T-helper 17 cell (primary cell): ENCODE measurements at places on chromosomes 12 and 14.

GRCh38 chr12:103524238-103524875, 28.6 kb upstream of the C12orf42 start:
- DNase-seq: no peak
- peaks cover 2% of the 10 kb centered on the region for H3K27me3 ChIP-seq
- H3K36me3 ChIP-seq: no peaks in the 10 kb centered on the region
- H3K4me3 ChIP-seq: no peak overlapping the region
- H3K27ac ChIP-seq: no peak overlapping the region

GRCh38 chr14:104304451-104305351, 166.3 kb downstream of the KIF26A start:
- DNase-seq: no peak
- H3K4me3 ChIP-seq: no peak overlapping the region
- no peaks in the 10 kb centered on the region for H3K4me1 ChIP-seq
- H3K27ac ChIP-seq: no peak overlapping the region
- H3K36me3 ChIP-seq: peaks cover 5% of the 10 kb centered on the region

DNA sequence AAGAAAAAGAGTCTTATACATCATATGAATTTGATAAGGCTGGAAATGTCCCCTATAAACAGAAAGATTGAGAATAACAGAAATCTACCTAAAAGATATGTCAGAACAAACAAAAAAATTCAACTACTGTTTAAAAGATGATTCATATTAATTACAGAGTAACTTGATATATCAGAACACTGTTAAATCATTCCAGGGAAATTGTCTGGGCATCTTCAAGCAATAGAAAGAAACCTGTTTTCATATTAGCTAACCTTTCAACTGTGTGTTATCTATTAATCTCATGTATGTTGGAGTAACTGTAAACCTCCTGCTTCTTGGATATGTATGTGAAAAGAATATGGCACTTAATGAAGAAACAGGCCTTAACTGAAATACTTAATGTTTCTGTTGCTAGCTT, 96.7 kb downstream of the NUBPL start:
- no peaks in the 10 kb centered on the region for H3K4me1 ChIP-seq
- H3K36me3 ChIP-seq: no peaks in the 10 kb centered on the region
- no peaks in the 10 kb centered on the region for H3K27me3 ChIP-seq

DNA sequence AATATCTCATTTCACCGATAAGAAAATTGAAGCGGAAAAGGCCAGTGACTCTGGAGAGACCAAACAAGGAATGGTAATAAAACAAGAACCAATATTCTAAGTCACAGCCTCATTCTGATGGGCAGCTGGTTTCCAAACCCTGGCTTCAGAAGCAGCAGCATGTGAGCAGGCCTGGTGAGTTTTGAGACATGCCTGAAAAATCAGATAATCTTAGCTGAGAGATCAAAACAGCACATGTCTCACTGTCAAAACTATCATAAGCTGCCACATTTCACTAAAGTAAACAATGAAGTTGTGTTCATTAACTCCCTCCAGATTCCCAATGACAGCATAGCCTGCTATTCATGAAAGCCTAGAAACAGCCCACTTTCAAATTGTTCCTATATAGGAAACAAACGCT, 36.5 kb downstream of the CIT start:
- no peaks in the 10 kb centered on the region for H3K27me3 ChIP-seq
- no peaks in the 10 kb centered on the region for H3K36me3 ChIP-seq
- DNase-seq: no peak
- H3K4me1 ChIP-seq: no peaks in the 10 kb centered on the region
- H3K27ac ChIP-seq: no peak overlapping the region
